ENCODE measurements at places on chromosomes 16 and 17.

DNA sequence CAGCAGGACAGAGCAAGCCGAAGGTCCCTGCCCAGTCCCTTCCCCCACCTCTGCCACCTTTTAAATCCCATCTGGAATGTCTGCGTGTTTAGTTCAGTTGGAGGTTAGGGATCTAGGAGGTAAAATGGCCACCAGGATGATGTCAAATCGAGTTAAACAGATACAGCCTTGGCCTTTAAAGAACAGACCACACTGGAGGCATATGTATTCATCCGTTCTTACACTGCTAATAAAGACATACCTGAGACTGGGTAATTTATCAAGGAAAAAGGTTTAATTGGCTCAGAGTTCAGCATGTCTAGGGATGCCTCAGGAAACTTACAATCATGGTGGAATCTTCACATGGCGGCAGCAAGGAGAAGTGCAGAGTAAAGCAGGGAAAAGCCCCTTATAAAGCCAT lies 167.8 kb upstream of the CACNG5 start:
- no peak for DNase-seq

- no peak for DNase-seq
Observed at GRCh38 chr16:53932975-53933374, 229.0 kb downstream of the FTO start.

DNA sequence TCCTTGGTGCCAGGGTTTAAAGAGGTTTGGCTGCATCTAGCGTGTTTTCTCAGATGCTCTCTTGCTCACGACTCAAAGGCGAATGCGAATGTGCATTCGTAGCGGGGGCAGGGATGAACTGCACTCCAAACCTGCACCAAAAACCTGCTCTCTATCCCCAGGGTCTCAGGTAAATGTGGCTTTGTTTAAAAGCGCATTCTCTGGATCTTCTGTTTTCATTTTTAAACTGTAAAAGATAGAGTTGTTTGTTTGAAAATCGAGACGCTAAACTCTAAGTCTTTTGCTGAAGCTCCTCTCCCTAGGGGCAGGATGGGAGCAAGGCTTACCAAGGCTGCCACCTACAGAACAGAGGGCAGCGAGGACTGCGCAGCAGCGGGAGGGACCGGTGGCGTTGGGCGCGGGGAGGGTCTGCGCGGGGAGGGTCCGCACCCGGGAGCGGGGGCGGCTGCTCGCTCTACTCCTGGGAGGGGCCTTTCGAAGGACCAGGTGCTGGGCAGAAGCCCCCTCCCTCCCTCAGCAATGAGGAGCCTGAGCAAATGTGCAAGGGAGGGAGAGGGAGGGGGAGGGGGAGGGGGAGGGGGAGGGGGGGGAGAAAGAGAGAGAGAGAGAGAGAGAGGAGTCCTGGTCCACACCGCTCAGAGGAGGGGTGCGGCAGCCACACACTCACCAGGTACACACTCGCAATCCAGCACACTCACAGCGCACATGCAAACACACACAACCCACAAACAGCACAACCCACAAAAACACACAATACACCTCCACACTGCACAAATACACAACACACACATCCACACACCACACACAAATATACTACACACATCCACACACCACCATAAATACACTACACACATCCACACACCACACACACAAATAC lies 142.8 kb downstream of the GRIN2A start:
- no peak for DNase-seq

DNA sequence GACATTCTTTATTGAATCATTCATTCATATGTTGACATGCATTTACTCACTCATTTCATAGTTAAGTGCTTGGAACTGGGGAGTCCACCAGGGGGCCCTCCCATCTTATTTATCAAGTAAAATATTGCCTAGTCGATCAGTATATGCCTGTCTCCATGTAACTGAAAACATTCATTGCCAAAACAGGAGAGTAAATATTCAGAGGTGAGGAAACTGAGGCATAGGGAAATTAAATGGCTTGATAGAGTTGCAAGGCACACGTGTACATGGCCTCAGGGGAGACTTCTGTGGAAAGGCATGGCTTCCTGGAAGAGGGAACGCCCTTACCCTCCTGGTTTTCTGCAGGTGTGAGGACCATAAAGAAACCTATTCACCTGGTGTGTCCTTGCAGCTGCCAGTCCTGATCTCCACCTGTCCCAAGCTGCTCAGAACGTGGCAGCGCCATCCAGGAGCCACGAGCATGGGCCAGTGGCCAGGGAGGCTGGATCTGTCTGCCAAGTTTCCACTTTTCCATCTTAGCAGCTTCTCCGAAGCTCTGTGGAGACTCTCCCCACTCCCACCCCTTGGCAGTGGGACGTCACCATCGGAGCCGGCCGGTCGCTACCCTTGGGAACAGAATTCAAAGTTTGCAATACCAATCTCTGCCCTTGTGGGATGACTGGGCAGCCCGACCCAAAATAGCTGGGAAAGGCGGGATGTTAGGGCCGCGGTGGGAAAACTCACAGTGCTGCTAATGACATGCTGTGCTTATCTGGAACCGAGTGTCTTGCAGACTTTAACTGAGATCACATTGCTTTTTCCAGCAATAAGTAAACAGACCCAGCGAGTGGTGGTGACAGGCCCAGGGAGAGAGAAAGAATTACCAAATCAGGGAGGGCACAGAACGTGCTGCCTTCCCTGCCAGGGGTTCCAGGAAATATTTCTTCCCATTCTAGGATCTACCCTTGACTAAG lies 4.1 kb upstream of the C1QTNF1 start:
- DNase-seq = peak; percentile 29

GRCh38 chr17:64054304-64054703 lies 33.9 kb upstream of the ICAM2 start:
- no peak for DNase-seq
